Stimulated activated CD4-positive, alpha-beta T cell treated with anti-CD3 and anti-CD28 coated beads, Interleukin-12 subunit alpha, Interleukin-12 subunit beta, amount 100 ng/mL, for 4 hours (primary cell): ENCODE measurements at places on chromosomes 1 and 21.

GRCh38 chr21:28455253-28455600 lies 537.5 kb downstream of the LTN1 start:
- DNase-seq: no peak

- no peak for DNase-seq
These were observed 234.9 kb downstream of the TNR start for GRCh38 chr1:175508320-175509110.

DNA sequence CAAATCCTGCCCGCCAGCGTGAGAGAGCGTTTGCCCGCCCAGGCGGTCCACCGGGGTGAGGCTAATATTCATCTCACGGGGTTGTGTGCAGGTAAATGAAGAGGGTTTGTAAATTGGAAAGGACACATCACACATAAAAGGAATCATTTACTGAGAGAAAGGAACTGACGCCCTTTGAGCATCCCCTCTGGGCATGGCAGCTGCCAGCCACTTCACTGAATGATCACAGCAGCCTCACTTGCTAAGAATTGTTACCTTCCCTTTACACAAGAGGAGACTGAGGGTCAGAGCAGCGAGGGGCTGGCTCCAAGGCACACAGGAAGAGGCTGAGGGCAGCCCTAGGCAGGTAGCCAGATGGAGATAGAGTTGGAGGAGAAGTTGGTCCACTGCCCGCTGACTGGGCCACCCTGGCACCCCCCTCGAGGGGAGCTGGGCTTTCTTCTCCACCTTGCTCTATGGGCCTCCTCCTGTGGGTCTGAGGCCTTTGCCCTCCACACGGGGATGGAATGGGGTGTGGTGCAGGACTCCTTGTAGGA lies 96.0 kb downstream of the FOXD2 start:
- no peak for DNase-seq

DNA sequence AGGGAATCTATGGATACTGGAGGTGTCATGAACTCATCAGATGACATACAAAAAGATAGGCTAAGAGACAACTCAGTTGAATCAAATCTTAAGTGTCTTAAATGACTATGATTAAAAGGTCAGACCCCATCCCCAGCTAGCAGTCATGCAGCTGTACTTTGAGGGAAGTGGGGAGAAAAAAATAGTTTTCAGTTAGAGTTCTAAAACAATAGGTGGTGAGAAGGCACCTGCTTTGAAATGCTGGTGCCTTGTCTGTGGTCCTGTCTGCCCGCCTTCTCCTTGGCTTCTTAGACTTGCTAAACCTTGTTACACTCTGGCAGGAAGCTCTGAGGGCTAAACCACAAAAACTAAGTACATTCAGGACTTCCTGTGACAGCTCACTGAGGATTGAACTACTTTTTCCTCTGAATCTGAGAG lies 15.3 kb downstream of the CD2 start:
- no peak for DNase-seq

DNA sequence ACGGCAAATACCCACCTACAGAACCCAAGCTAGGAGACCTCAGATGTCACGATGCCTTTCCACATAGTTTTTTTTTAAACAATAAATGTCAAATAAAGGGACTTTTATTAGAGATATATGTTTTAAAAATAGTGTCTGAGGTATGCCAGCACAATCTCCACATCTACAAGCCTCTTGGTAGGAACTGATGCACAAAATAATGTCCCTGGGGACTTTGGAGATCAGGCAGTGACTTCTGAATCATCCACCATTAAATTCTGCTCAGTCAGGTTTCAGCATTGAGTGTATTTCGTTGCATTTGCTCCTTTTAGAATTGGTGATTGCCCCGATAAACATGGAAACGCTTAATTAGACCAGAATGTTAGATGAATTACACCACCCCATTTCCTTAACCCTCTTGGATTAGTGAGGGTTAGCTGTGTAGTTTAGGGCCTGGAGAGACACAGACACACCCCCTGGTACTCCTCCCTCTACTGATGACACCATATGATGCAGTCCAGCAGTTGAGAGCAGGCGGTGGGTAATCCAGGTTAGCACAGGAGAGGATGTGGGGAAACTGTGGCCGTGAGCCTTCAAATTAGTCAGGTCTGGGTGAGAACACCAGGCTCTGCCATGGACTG lies 33.6 kb downstream of the LGR6 start:
- no peak for DNase-seq

DNA sequence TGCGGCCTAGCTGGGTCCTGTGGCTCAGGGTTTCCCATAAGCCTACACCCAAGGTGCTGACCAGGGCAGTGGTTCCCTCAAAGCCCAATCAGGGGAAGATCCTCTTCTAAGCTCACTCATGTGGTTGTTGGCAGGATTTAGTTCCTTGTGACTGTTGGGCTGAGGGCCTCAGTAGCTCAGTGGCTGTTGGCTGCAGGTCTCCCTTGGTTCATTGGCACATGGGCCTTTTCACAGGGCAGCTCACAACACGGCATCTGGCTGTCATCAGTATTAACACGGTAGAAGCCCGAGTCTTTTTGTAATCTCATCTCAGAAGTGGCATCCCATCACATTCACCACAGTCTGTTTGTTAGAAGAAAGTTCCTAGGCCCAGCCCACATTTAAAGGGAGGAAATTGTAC lies 188.2 kb upstream of the HMCN1 start:
- no peak for DNase-seq

DNA sequence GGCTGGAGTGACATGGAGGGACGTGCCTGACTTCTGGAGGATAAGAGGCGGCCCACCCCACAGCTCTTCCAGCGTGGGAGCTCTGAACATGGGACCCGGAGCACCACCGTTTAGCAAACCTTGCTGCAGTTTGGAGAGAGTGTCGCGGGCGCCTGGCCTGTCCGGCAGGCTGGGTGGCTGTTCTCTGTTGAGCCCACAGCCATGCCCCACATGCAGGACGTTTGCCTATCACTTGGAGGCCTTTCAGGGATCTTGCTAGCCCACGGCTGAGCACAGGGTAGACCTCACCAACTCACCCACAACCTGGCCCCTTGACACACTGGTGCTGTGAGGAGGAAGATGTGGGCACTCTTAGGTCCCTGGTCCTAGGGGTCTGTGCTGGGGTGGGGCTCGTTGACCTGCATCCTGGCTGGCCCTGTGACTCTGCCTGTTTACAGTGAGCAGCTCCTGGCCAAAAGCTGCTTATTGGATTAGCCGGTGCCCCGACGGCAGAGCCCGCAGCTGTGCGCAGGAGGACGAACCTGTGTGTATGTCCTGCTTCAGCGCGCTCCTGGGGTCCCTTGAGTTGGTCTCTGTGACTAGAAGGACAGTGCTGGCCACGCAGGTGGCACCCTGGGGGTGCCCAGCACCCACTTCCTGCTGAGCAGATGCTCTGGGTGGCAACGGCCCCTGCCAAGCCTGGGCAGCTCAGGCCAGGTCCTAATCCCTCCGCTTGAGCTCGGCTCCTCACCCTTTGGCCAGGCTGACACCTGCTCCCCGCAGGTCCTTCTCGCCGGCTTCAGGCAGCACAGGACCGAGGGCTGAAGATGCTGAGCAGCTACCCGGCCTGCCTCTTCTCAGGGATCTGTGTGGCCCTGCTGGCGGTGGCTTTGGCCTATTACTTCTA lies 72.4 kb upstream of the TRAPPC10 start:
- DNase-seq: no peak

DNA sequence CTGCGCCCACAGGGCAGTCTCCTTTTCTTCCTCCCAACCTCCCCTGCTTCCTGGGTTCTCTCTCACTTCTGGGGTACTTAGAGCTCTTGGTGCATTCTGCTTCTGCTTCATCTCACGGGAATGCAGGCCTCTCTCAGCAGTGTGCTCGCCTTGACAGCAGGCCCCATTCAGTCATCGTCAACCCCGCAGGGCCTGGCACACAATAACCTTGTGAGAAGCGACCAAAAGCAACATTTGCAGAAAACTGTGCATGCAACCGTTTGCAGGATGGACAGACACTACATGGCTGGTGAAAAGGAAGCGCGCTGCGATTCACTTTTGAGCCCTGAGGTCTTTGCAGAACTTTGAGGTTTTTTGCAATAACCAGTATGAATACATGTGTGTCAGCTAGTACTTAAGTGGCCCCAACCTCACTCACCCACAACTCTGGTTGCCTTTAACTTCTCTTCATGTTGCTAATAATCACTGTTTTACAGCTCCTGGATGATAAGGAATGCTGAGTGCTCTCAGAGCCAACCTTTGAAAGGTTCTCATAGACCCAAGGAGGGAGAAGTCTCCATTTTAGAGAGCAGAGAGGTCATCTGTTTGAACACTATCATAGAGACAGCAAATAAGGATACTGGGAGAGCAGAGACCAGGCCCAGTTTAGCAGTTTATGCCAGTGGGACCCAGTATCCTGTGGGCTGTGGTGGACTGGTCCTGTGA lies 2.5 kb upstream of the CD160 start:
- DNase-seq: no peak
